ENCODE measurements at places on chromosomes 2 and 18.

DNA sequence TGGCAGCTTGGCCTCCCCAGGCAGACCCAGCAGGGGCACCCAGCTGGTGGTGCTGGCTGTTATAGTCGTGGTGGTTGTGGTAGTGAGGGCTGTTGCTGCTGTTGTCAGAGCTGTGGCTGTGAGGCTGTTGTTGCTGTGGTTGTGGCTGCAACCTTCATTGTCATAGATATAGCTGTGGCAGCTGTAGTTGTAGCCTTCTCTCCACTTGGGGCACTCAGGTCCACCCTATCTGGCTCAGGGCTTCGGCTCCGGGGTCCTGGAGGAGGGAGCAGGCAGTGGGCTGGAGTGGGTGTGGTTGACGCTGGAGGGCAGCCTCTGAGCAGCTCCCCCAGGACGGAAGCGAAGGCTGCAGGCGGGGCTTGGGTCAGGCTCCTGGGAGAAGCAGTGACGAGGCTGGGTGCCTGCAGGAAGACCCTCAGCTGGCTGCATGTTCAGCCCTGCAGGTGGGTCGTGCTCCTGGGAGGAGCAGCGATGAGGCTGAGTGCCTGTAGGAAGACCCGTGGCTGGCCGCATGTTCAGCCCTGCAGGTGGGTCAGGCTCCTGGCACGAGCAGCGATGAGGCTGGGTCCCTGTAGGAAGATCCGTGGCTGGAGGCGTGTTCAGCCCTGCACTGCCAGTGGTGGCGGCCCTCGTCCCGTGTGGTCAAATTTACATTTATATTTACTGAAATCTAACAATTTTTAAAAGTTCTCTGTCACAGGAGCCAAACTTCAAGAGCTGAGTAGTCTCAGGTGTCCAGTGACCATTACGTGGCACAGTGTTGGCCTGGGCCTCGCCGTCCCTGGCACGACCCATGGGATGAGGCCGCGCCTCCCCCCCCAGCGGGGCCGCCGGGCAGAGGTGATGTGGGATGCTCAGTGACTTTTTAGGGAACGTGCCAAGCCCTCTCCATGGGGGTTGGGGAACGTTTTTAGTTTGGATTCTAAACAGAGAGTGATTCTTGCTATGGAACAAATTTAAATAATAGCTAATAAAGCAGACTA, 79.2 kb upstream of the PXDN start:
- no peak for DNase-seq

DNA sequence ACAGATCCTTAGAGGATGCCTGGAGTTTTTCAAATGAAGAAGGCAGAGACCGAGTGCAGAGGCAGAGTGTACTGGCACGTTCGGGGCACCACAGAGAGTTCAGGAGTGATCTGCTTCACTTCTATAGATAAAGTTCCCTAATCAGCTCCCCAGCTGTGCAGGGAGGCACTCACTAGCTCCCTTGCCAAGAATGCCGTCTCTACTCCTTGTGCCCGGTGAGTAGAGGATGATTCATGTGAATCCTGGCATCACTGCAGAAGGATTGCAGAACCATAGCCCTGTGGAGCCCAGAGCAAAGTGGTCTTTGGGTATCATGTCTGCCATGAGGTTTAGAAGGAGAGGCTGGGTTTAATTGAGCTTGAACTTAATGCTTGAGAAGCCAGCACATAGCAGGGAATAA, 510.1 kb upstream of the RAB6C start:
- DNase-seq, result no peak

- peak; percentile 77 for DNase-seq
These were observed 16.5 kb downstream of the SCG2 start for GRCh38 chr2:223585666-223586065.

DNA sequence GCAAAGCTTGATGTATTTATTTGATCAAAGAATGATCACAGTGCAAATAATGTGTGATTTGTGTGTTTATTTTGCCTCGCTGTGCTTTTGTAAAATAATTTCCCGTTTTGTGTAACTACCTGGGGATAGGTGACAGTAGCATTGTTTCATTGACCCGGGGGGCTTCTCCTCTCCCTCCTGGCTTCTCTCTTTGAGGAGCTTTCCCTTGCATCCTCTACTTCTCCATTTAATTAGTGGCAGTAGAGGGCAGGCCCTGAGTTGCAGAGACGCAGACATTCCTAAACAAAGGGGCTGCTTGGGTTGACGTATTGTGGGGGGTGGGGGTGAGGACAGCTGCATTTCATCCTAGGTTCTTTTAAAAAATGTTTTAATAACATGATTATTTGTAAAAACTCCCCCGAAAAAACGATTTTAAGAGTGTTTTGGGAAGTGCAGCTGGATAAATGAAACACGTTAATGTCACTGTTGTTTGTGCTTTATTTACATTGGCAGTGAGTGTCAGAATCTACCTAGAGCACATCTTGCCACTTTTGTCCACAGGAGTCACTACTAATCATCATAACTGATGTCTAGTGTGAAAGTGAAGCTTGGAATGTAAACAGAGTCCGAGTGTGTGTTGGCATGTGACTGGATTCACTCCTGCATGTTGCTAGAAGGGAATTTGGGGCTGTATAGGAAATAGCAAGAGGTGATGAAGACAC, 2.2 kb downstream of the NEDD4L start:
- peak; percentile 55 for DNase-seq
